ENCODE measurements at places on chromosomes 7 and 10.
A peak's percentile ranks its signal among the peaks of the same experiment; 100 is the strongest.

GRCh38 chr7:128037081-128037480 is 5.8 kb upstream of the LRRC4 start:
- no peak for DNase-seq

- DNase-seq = no peak
Measured at GRCh38 chr10:91910467-91910866, 1.2 kb upstream of the FGFBP3 start.

DNA sequence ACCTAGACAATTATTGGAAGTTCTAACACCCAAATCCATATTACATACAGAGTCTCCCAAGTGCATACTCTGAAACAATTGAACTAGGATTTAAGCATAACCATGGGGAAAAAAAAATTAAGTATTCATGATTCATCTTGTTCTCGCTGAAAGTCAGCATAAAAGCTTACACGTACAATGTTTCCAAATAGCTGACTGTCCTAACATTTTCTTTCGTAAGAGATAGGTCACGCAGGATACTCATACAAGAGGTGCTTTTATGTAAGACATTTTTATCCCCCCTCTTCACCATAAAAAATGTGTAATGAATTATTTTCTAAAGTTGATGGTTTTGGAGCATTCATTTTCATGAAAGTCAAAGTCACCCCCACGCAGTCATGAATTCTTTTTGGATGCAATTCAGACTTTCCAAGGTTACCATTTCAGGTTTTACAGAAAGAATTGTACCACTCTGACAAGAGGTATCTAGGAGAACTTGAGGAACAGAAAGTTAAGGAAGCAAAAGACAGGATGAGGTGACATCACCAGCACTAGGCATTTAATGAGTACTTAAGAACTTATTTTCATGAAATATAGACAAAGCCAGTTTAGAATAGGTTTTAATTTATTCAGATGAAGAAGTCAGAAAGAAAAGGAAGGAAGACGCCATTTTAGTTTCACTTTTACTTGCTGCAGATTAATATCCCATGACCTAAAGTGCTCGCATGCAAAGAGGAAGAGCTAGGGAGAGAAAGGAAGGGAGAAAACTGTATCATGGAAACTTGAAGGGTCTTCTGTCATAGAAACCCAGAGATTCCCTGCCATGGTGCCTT is 55.8 kb downstream of the TMEM26 start:
- DNase-seq = peak; percentile 35

GRCh38 chr7:4699841-4700240 is 17.7 kb downstream of the FOXK1 start:
- DNase-seq = no peak

DNA sequence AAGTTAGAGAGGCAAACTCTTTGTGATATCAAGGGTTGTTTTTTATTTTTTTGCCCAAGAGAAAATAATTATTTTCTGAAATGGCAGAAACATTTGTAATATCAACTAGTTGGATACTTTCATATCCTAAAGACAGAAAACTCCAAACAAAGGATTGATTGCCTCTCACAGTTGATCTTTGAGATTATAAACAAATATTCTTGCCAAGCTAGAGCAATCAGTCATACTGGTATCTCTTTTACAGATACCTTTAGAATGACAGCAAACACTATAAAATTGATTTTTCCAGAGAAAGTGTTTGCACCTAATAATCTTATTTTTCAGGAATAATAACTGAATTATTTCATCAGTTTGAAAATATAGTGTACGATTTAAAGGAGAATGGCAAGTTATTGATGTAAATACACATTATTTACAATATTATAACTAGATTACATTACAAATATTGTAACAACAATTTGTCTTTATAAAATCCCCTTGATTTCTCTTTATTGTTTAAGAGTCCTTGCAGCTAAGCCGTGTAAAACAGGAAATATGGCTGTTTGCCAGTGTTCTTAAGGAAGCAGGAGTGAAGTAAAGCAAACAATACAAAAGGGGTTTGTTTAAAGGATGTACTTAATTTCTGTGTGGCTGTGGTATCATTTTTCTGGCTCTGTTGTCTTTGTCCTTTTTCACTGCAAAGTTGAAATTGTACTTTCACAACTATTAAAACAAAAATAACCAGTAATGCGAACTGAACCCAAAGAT is 58.4 kb downstream of the MAPK8 start:
- DNase-seq = no peak

DNA sequence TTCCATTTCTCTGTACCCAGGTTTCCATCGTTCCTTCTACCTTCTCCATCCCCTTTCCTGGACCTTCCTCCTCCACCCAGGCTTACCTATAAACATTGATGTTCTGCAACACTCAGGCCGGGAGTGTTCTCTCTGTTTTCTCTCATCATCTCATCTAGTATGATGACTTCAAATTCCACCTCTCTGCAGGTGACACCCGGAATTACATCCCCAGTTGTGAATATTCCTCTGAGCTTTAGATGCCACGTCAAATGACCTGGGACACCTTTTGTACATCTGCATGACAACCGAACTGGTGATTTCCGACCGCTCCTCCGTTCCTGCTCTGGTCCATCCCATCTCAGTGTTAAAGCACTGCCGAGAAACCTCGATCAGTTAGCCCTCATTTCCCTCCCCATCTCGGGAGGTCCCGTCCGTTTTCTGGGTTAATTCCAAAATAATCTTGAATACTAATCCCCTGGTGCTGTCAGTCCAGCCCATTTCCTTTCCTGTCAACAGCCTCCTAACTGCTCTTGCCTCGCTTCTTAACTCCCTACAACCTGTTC is 76.7 kb upstream of the SAMD8 start:
- no peak for DNase-seq

DNA sequence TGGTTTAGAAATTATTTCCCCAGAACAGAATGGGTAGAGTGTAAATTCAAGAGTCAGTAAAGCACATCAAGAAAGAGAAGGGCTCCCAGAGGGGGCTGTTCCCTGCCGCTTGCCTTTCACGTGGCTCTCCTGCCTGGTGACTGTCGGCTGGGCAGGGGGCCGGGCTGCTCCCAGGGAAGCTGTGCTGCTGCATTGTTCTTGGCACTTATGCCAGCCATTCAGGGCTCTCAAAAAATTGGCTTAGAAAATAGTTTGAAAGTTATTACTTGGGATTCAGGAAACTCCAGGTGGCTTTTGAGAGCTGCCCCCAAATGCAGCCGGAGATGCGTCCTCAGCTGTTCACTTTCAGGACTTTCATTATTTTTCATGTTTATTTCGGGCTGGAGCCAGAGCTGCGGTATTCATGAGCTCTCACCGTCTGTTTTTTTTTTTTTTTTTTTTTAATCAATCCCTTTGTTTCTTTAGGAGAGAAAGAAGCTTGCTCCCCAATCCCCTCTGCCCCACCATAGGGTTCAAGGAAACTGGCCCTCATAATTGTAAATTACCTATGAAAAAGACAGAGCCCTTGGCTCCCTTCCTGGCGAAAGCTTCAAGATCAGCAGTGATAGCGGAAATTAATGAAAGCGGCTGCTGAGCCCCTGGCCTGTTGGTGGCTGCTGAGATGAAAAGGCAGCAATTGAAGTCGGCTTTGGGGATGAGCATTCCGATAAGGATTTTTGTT is 94.1 kb downstream of the SORCS3 start:
- no peak for DNase-seq

GRCh38 chr7:11636274-11636673 is 195.7 kb downstream of the THSD7A start:
- DNase-seq = no peak

DNA sequence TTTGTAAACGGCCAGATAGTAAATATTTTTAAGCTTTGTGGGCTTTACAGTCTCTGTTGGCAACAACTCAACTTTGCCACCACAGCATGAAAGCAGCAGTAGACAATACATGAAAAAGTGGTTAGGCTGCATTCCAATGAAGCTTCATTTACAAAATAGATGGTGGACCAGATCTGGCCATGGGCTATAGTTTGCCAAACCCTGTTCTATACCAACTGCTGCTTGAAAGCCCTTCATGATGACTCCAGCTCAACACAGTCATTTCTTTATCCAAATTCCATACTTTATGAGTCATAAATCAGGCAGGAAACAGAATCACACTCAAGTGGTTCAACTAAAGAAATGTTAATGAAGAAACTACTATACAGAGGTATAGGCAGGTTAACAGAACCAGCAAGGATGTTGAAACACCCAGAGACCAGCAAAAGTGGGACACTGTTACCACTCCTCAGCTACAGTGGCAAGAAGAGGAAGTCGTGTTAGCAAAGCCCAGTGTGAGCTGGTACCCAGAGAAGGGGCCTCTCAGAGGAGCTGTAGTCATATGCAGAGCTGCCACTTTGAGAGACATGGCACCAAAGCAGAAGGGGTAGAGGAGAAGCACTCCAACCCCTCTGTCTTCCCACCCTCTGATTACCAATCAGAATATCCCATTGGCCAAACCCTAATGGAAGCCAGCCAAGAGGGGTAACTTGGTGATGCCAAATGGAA is 72.5 kb downstream of the PRLHR start:
- DNase-seq = no peak

- DNase-seq = peak; percentile 23
Measured at GRCh38 chr10:126062131-126063032, 166.0 kb downstream of the FANK1 start.

GRCh38 chr7:94761451-94761850 is 105.5 kb upstream of the SGCE start:
- DNase-seq = no peak

GRCh38 chr7:34354011-34354410 is 304.0 kb upstream of the NPSR1 start:
- DNase-seq = no peak

GRCh38 chr7:1806354-1806753 is 136.3 kb downstream of the ELFN1 start:
- DNase-seq = no peak

- peak; percentile 37 for DNase-seq
Measured at GRCh38 chr7:102284891-102285539, 1.7 kb upstream of the SH2B2 start.

DNA sequence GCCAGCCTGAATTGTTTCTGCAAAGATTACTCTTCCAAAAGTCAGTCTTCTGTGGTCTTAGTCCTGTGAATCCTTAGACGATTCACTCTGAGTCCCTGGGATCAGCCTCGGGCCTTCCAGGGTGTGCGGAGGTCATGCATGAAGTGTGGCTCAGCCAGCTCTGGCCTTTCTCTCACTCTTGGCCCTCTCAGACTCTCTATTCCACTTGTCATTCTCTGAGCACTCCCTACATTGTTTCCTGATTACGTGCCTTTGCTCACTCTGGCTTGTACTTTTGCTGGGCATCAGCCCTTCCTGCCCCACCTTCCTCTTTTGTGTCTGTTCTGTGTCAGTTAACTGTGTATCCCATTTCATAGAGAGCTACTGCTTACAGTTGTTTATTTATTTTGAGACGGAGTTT is 36.0 kb downstream of the CCNY start:
- no peak for DNase-seq

DNA sequence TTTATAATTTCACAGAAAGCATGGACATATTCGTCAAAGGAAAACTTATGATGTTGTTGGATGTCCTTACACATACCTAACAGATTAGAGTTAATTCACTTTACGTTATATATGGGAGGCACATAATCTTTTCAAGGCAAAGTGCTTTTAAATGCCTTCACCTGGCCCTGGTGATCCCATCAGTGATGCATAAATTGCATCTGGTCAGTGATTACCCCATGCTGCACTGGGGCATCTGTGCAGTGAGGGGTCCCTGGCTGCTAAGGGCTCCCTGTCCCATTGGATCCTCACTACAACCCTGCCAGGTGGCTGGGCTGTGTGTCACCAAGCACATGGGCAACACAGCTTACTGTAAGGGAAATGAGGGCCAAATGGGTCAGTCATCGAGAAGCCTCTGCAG is 441.1 kb downstream of the RPS24 start:
- DNase-seq = no peak
